ENCODE measurements at places on chromosomes 11 and 22. TPM values are rescaled to one million over a fixed set of nuclear protein-coding genes. Genes with fewer than 3 reads are reported as not detected.
A peak's percentile ranks its signal among the peaks of the same experiment; 100 is the strongest.

DNA sequence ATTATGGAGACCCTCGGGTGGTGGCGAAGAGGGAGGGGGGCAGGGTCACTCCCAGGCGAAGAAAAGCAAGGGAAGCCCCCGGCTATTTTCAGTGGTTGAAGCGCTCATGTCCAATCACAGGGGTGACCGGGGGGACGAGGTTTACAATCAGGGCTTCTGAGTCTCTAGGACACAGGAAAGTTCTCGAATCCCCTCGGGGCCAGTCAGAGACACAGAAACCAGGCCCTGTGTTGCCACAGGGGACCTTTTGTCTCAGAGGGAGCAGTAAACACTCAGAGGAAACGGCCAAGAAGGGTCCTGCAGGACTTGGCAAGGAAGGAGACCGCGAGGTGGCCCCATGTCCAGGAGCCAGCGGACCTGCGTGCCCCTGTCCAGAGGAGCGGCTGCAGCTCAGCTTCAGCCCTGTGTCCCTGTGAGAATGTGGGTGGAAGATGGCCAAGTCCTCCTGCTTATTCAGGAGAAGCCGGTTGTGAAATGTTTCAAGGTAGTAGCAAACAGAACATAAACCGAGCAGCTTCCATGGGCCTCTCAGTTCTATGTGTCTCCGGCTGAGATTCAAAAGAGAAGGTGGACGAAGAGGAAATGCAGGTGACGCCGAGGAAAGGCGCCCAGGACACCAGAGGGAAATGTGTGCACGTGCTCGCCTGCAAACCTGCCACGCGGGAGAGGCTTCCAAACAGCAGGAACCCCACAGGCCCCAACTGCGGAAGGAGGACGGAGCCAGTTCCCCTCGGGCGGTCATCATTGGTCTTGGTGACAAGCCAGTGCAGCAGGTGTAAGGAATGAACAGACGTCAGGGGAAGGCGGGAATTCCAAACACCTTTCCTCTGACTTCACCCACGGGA lies 357.6 kb downstream of the BRD1 start:
- H3K27me3 ChIP-seq = no peaks in the 10 kb centered on the region
- no peaks in the 10 kb centered on the region for H3K36me3 ChIP-seq
- H3K4me1 ChIP-seq = peaks cover 12% of the 10 kb centered on the region

DNA sequence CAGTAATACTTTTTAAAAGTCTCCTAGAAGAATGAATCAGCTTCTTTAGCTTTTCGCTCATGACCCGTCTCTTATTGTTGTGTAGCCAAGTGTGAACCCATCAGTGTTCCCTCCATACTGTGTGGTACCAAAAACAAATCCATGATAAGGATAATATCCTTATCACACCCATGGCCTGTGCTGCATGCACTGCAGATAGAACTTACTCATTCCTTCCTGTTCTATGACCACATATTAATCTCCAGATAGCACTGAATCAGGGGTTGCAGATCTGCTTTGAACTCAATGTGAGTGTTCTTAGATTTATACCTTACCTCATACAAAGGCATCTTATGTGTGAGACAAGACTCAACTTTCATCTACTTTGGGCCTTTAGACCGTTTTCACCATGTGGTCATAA lies 373.4 kb downstream of the JRKL start:
- no peak overlapping the region for H3K27ac ChIP-seq
- DNase-seq = no peak
- no peak overlapping the region for H3K4me3 ChIP-seq
- no peaks in the 10 kb centered on the region for H3K27me3 ChIP-seq
- H3K4me1 ChIP-seq = no peaks in the 10 kb centered on the region
- H3K36me3 ChIP-seq = no peaks in the 10 kb centered on the region

GRCh38 chr11:17298302-17298701 lies 21.8 kb downstream of the NUCB2 start:
- DNase-seq = no peak
- H3K27ac ChIP-seq = no peak overlapping the region
- H3K36me3 ChIP-seq = peaks cover 7% of the 10 kb centered on the region

DNA sequence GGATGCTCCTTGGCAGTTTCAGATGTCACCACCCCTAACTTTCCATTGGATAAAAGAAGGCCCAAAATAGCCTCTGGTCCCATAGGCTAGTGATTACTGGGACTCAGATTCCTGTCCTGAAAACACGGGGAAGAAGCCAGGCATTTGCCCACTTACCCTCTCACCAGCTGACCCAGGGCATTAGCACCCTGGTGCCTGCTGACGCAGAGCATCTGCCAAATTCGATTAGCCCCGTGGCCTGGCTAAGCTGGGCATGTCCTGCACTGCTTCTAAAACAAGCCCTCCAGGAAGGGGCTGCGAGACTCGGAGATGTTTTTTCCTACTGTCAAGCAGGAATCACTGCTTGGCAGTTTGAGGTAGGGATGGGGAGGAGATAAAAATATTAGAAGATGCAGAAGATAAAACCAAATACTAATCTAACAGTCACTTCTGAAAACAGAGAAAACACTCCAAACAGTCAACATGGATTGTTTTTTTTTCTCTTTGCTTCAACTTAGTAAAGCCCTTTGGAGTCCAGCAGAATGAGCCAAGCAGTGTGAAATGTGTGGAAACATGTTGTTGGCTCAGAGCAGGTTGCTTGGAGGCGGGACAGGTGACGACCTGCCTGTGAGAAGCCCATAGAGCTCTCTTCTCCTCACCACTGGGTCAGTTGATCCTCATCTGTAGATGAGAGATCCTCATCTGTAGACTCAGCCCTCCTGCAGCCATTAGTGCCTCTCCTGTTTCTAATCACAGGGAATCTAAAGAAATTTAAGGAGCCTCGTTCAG lies 54.0 kb downstream of the BDNF start:
- H3K4me3 ChIP-seq = no peak overlapping the region
- no peak for DNase-seq
- H3K27ac ChIP-seq = no peak overlapping the region
- no peaks in the 10 kb centered on the region for H3K36me3 ChIP-seq
- H3K27me3 ChIP-seq = no peaks in the 10 kb centered on the region
- H3K4me1 ChIP-seq = peaks cover 8% of the 10 kb centered on the region

The MS4A6E gene
- not detected for total RNA-seq

The SLC17A6 gene
- total RNA-seq = not detected

The GUCY1A2 gene
- 0.56 TPM for total RNA-seq

The SMTNL1 gene
- 0.28 TPM for total RNA-seq

GRCh38 chr11:122436188-122436555 lies 219.3 kb upstream of the UBASH3B start:
- H3K36me3 ChIP-seq = no peaks in the 10 kb centered on the region
- H3K27me3 ChIP-seq = peaks cover 5% of the 10 kb centered on the region
- no peak overlapping the region for H3K4me3 ChIP-seq
- peaks cover 16% of the 10 kb centered on the region for H3K4me1 ChIP-seq

GRCh38 chr11:2849994-2850770 lies 35.4 kb downstream of the CDKN1C start:
- no peaks in the 10 kb centered on the region for H3K36me3 ChIP-seq
- peak; percentile 88 for DNase-seq
- peaks cover 4% of the 10 kb centered on the region for H3K27me3 ChIP-seq
- H3K27ac ChIP-seq = no peak overlapping the region
- H3K4me1 ChIP-seq = peaks cover 24% of the 10 kb centered on the region

- H3K36me3 ChIP-seq = no peaks in the 10 kb centered on the region
- no peak for DNase-seq
- peaks cover 46% of the 10 kb centered on the region for H3K4me1 ChIP-seq
Observed at GRCh38 chr11:64057890-64058289, 22.2 kb downstream of the FLRT1 start.

The OR8G5 gene
- total RNA-seq = not detected

The SCGB1D2 gene
- not detected for total RNA-seq

DNA sequence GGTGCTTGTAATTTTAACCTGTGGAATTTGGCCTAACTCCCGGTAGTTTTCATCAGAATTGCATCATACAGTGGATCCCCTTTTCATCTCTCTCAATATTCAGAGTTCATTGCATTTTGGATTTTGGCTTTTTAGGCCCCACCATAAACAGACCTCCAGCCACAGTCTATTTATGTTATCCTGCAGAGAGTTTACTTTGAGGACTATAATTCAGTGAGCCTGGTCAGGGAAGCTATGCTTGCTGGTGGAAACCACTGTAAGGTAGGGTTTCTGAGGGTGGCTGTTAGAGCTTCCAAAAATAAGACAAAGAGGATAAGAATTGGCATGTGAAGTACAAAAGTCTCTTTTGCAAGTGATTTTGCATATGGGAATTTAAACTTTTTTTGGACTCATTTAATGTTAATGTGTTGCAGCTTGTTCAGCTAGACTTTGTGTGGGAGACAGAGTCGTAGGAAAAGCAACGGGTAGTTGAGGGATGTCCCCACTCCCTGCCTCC lies 34.8 kb upstream of the DDI1 start:
- H3K4me1 ChIP-seq = no peaks in the 10 kb centered on the region
- H3K36me3 ChIP-seq = no peaks in the 10 kb centered on the region
- no peak overlapping the region for H3K27ac ChIP-seq

DNA sequence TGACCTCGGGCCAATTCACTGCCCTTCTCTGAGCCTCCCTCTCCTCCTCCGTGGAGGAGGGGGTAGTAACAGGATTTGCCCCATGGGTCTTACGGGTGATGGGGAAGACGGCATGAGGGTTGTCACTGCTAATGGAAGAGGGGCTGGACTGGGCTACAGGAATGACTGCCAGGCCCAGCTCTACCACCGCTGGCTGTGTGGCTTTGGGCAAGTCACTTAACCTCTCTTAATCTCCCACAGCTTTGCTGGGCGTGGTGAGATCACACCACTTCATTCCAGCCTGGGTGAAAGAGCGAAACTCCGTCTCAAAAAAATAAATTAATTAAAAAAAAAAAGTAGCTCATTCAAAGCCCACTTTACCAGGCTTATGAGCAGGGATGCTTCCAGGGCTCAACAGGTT lies 2.8 kb downstream of the SYT12 start:
- DNase-seq = no peak
- peaks cover 50% of the 10 kb centered on the region for H3K27me3 ChIP-seq
- no peak overlapping the region for H3K27ac ChIP-seq
- peaks cover 9% of the 10 kb centered on the region for H3K4me1 ChIP-seq
- H3K36me3 ChIP-seq = no peaks in the 10 kb centered on the region

The POU2AF3 gene
- total RNA-seq = 0.59 TPM

DNA sequence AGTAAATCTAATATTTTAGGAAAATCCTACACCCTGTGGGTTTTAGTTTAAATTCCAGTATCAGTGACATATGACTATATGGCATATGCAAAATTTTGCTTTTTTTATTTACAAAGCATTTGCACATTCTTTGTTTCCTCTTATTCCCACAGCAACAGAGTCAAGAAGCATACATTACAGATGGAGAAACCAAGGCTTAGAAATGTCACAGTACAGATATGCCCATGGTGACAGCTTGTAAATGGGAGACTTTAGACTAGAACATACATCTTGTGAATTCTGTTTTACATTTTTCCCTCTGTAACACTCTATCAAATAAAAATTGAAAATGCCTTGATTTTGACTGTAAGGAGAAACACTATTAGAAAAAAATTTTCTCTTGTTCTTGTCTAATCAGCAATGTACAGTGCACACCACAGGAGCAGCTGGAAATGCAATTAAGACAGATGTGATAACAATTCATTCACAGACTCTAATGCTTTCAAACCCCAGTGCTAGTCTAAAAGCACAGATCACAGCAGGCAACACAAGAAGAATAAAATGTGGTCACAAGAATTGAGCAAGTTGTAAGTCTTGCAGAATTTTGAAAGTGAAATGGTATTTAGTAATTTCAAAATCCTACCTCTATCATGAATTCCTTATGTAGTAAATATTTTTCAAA lies 375.9 kb downstream of the LUZP2 start:
- H3K36me3 ChIP-seq = no peaks in the 10 kb centered on the region
- peaks cover 4% of the 10 kb centered on the region for H3K4me1 ChIP-seq
- H3K27me3 ChIP-seq = no peaks in the 10 kb centered on the region

The C11orf54 gene
- total RNA-seq = 29.7 TPM

The CARNS1 gene
- total RNA-seq = 0.52 TPM

DNA sequence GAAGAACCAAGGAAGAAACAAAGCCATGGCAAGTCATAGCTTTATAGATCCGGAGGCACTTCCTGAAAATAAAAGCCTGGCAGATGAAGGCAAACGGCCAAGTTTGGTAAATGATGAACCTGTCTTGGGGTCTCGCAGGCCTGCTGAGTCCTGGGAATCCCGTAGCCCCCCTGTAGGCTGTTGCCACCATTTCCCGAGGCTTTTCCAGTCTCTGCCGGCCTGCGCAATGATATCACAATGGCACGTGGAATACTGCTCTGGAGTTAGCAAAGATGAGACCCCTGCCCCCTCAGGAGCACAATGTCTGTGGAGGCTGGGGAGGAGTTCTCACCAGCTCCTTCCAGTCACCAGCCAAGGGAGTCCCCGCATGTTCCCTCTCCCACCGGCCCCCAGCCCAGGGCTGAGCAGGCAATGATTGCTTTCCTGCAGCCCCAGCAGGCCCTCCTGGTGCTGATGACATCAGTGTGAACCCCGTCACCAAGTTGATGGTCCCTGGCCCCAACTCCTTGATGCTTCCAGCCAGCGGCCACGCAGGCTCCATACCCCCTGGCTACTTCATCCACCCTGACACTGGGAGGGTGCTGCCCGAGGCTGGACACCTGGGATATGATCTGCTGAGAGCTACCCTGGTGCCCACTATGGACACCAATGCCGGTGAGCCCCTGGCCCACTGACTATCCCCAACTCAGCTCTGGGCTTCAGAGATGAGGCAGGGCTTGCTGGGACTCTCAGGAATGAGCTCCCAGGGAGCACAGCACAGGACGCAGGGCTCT lies 55.9 kb downstream of the BTG4 start:
- H3K4me1 ChIP-seq = no peaks in the 10 kb centered on the region
- DNase-seq = no peak
- H3K36me3 ChIP-seq = no peaks in the 10 kb centered on the region
- H3K4me3 ChIP-seq = no peak overlapping the region
- no peak overlapping the region for H3K27ac ChIP-seq
- H3K27me3 ChIP-seq = no peaks in the 10 kb centered on the region

The PGGHG gene
- total RNA-seq = 20.5 TPM

GRCh38 chr22:28064920-28065319 lies 145.9 kb upstream of the PITPNB start:
- no peaks in the 10 kb centered on the region for H3K4me1 ChIP-seq
- no peaks in the 10 kb centered on the region for H3K27me3 ChIP-seq
- no peak for DNase-seq
- H3K36me3 ChIP-seq = no peaks in the 10 kb centered on the region

The C11orf65 gene
- total RNA-seq = 11.4 TPM

The LRRC74B gene
- not detected for total RNA-seq

- peaks cover 11% of the 10 kb centered on the region for H3K4me1 ChIP-seq
- no peak overlapping the region for H3K27ac ChIP-seq
Observed at GRCh38 chr11:92259861-92260260, 35.2 kb downstream of the FAT3 start.

DNA sequence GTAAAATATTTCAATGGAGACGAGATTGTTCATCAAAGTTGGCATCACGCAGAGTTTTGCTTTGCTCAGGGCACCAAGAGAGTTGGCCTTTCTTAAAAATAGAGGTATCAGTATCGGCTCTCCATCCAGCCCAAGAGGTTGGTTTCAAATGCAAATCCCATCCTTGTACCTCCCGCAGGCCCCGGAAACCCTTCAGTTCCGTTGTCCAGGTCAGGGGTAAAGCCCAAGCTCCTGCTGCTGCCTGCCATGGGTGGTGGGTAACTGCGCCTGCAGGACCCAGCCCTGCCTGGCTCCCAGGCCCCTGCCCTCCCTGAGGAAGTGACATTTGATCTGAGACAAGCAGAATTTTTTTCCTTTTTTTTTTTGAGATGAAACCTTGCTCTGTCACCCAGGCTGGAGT lies 49.3 kb upstream of the RTL6 start:
- peaks cover 11% of the 10 kb centered on the region for H3K4me1 ChIP-seq
- H3K27ac ChIP-seq = no peak overlapping the region
- no peak overlapping the region for H3K4me3 ChIP-seq
- no peak for DNase-seq
- H3K36me3 ChIP-seq = no peaks in the 10 kb centered on the region

Measured in neural progenitor cell (in vitro differentiated cells).